ENCODE measurements at places on chromosomes 3 and 15.

GRCh38 chr3:15538345-15538744 is 16.8 kb upstream of the COLQ start:
- no peak for DNase-seq

- DNase-seq = no peak
Measured at GRCh38 chr3:16192176-16192811, 17.8 kb downstream of the GALNT15 start.

DNA sequence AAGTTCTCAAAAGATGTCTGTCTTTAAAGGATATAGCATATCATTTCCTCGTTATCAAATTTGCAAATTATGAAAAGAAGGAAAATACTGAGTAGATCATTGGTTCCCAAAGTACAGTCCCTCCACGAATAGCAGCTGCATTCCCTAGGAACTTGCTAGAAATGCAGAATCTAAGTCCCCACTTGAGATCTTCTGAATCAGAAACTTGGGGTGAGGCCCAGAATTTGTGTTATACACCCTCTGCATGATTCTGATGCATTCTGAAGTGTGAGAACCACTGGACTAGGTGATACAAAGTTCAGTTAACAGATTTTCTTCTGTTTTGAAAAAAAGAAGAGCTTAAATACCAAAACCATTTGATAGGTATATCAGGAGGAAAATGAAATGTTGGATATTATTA is 77.1 kb downstream of the SLC25A26 start:
- DNase-seq = no peak

- no peak for DNase-seq
Measured at GRCh38 chr3:71371282-71371681, 212.2 kb downstream of the FOXP1 start.

DNA sequence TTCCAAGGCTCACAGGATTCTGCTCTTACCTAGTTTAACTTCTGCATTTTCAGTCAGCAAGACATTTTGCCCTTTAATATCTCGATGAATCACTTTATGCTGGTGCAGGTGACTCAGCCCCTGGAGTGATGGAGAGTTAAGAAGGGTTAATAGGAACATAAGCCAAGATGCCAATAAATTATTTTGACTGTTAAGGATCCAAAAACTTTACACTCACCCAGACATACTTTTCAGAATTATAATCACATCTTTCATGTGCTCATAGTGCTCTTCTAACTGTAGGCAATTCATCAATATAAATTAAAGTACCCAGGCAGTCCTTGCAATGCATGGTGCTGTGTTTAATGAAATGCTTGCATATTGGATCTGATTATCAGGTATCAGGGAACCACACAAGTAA is 164.1 kb upstream of the SLC2A2 start:
- DNase-seq = no peak

DNA sequence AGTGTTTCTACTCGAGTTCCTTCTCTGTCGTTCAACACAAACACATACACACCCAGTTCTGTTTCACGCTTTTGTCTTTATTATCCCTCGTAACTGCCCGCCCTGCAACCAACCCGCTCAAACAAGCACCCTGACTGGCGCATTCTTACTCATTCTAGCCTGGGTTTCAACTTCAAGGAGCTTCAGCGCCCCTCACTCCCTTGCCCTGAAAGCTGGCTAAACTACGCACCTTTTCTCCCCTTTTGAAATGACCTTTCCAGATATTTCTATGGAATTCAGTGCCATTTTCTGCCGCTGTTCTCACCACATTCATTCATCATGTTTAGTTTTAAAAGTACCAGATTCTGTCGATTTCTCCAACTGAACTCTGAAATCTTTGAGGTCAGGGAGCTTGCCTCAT is 653 bp upstream of the MFSD1 start:
- DNase-seq = no peak

DNA sequence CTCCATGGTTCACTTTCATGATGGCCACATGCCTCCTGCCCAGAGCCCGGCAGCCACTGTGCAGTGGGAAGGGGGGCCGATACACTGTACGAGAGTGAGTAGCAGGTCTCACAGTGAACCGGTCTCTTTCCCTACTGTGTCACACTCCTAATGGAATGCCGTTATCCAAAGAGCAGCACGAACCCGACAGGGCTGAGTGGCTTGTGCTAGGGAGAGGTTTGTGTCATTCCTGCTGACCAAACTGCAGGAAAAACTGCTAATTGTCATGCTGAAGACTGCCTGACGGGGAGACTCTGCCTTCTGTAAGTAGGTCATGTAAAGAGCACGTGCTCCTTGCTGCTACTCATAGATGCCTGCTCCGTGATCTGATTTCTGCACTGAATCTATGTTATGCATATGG is 105.1 kb downstream of the ARPP21 start:
- no peak for DNase-seq

DNA sequence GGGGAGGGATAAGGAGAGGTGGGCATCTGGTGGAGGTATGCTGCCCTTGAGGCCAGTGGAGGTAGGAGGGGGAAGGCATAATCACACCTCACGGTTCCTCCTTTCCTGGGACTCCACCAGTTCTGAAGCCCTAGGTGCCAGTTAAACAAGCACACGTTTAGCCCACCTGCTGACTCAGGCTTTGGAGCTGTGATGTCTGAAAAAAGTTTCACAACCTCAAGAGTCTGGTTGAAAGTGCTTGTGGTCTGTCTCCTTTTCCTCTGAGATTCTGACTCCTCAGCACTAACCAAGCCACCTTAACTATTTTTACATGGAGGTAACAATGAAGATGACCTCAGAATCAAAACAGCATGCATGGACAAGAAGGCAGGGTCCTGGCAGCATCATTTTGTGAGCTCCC is 23.0 kb downstream of the HPS3 start:
- DNase-seq = no peak

GRCh38 chr3:42988097-42988496 is 9.0 kb downstream of the GASK1A start:
- DNase-seq = no peak

GRCh38 chr15:41693757-41694156 is 33.6 kb downstream of the MGA start:
- no peak for DNase-seq

DNA sequence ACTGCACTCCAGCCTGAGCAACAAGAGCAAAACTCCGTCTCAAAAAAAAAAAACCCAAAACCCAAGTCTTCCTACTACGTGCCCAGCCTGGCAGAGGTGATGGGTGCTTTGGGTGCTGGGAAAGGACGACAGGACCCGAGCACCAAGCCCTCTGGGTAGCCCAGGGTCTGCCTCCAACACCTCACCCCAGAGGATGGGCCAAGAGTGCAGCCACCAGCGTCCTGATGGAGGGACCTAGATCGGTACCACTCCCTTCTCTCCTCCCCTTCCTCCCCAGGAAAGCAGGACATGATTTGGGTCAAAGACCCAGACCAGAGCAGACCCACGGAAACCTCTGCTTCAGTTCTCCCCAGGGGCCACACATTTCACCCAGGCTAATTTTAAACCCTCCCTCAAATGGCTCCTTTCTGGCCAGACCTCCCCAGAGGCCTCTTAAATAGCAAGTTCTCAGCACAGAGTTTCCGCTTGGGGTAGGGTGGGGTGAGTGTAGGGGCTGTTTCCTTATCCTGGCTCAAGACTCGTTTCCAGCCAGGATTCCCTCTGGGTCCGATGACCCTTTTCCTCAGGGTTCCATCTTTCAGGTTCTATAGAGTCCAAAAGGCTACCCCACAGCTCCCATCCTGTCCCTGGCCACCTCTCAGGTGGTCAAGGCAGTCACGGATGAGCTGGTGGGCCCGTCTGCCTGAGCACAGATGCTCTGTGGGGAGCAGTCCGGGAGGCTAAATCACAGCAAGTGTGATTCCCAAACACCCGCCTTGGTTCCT is 20.5 kb downstream of the RBPMS2 start:
- no peak for DNase-seq

DNA sequence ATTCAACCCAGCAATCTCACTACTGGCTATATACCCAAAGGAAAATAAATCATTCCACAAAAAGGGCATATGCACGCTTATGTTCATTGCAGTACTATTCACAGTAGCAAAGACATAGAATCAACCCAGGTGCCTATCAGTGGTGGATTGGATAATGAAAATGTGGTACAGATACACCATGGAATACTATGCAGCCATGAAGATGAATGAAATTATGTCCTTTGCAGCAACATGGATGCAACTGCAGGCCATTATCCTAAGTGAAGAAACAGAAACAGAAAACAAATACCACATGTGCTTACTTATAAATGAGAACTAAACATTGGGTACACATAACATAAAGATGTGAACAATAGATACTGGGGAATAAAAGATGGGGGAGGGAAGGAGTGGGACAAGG is 606.4 kb upstream of the GRM7 start:
- no peak for DNase-seq

- no peak for DNase-seq
Measured at GRCh38 chr15:23869396-23869795, 182.3 kb upstream of the NDN start.

GRCh38 chr3:69251078-69251805 is 128.8 kb upstream of the LMOD3 start:
- no peak for DNase-seq

DNA sequence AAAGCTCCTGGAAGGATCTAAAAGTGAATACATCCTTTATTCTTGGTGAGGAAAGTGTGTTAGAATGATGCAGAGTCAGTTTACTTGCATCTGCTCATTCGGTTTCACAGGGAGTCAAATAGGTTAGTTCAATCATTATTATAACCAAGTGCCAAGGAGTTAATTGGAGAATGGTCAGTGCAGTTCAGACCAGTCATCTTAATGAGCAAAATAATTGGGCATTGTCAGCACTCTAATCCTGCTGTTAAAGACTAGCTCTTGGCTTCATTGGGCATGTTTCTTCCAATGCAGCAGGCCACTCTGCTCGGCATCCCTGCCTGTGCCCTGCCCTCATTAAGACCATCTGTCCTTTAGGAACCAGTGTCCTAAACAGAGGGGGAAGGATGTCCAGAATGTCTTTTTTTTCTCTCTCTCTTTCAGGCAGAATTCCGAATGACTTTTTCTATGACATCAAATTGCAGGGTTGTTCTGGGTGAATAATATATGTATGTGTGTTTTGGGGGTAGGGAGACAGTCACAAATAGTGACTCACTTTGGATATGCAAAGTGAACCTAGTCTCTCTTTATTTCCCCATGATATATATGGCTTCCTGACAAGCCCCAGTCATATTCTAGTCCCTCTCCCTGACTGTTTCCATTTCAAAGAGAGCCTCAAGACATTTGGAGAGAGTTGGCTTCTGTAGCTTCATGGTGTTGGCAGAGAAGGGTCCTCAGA is 205.4 kb upstream of the TRIM42 start:
- DNase-seq = no peak

DNA sequence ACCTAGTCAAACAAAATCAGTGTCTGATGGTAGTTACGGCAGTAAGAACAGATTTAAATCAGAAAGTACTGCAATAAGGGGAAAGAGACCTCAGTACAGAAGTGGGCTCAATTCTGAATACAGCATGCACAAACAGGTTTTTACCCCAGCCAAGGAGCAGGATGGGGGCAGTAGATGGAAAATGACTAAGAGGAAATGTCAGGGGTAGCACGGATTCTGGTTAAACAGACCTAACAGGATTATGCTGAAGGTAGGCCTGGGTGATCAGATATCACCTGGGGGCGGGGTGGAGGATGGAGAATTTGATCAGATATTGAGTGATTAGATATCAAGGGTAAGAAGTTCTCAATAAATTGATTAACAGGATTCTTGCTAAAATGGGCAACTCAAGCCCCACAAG is 19.0 kb downstream of the MESD start:
- DNase-seq = no peak

DNA sequence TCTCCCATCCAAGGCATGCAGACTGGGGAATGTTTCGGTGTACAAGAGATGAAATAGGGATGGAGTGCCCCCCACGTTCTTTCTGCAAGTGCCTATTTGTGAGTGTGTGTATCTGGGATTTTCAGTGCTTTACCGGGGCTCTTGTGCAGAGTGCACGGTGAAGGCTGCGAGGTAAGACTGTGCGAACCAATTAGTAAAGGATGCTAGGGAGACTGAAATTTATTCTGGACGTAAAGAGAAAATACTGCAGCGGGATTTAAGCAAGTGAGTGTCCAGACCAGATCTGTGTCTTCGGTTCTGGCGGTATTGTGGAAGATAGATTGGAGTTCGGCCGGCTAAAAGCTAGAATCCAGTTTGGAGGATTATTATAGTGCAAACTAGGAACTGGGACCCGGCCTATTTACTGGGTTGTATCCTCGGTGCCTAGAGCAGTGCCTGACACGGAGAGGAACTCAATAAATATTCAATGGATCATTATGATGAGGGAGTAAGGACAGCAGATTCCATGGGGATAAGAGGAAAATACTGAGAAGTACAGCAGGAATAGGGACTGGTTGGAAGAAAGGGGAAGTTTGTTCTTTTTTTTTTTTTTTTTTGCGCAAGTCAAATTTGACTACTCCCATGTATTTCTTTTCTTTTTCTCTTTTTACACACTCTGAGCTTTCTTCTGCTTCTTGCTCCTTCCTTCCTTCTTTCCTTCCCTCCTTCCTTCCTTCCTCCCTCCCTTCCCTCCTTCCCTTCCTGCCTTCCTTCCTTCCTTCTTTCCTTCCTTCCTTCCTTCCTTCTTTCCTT is 580 bp upstream of the MAGEF1 start:
- DNase-seq = no peak

- no peak for DNase-seq
Measured at GRCh38 chr15:85708402-85708941, 86.3 kb downstream of the KLHL25 start.

DNA sequence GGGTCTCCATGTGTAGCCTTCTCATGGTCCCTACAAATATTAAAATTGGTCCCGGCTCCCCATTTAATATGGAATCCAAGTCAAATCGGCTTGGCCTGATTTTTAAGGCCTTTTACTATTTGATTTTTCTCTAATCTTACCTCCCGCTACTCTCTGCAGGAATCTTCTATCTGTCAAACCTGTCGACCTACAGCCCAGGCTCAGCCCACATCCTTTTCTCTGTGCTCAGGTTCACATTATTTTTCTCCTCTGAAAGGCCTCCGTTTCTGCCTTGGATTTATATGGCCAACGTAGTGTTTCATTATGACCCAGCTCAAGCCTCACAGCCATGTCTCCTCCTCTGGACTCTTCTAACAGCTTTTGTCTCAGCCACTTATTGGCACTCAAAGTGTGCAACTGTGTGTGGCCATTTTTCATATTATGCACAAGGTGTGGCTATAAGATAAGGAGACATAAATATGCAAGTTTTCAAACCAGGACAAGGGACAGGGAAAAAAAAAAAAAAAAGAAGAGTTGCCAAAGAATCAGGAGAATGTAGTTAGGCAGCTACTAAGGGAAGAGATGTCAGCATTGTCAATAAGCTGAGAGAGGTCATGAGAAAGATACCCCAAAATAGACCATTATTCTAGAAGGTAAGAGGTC is 2.1 kb upstream of the GLCE start:
- no peak for DNase-seq

DNA sequence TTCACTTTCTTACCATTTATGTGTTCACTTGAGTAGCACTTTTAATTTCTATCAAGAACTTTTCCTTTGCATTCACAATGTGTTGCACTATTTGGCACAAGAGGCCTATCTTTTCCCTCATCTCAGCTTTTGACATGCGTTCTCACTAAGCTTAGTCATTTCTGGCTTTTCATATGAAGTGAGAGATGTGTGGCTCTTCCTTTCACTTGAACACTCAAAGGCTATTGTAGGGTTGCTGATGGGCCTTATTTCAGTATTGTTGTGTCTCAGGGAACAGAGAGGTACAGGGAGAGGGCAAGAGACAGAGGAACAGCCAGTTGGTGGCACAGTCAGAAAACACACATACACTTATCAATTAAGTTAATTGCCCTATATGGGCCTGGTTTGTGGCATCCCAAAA is 127.4 kb upstream of the MLF1 start:
- no peak for DNase-seq

Measured in stimulated activated CD4-positive, alpha-beta T cell treated with anti-CD3 and anti-CD28 coated beads, Interleukin-4, amount 100 ng/mL, for 4 hours (primary cell).